NCI-H446 treated with DMSO at 0.1 percent for 48 hours (cell line): ENCODE measurements at places on chromosomes 13 and 19.

GRCh38 chr13:113315992-113316391, 19.0 kb downstream of the LAMP1 start:
- no peak for DNase-seq

DNA sequence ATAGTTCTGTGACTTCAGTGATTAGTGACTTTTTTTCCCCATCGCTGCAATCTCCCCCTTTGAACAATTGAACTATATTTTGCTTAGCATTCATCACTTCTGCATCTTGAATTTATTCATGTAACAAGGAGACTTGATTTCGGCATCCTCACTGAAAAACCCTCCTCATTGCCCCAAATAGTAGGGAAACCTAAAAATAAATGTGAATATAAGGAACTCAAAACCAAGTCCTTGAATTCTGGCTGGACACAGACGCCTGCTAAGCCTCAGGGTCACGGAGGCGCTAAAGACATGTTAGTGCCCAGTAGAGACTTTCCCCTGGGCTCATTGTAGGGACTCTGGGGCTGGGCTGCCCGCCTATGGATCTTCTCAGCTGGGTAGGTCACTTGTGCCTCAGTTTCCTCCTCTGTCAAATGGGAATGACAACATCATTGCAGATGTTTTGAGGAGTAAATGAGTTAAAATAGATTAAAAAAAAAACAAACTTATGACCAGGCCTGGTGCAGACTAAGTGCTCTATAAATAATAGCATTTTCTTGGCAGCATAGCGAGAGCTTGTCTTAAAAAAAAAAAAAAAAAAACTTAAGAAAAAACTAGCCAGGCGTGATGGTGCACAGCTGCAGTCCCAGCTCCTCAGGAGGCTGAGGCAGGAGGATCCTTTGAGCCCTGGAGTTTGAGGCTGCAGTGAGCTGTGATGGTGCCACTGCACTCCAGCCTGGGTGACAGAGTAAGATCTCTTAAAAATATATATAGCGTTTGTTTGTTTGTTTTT, 1.8 kb upstream of the ADGRE5 start:
- DNase-seq = no peak

- DNase-seq = no peak
Observed at GRCh38 chr13:22793598-22794134, 387.1 kb upstream of the SGCG start.

GRCh38 chr19:49809160-49809940, 3.7 kb downstream of the FUZ start:
- DNase-seq = no peak

DNA sequence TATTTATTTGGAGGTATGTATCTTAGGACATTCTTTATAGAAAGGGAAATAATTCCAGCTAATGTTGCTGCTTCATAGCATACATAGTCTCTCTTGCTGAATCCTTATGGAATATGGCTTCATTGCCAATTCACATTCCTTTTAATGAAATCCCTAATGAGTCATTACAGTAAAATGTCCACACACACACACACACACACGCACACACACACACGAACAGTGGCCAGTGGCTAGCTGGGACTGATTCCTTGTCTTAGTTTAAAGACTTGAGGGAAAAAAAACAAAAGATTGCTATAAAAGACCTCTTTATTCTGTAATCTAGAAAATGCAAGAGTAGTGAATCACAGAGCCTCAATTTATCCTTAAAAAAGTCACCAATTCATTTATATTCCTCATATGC, 301.6 kb downstream of the SLITRK6 start:
- DNase-seq = no peak

GRCh38 chr19:7917267-7918061, 2.7 kb upstream of the SNAPC2 start:
- DNase-seq = no peak

DNA sequence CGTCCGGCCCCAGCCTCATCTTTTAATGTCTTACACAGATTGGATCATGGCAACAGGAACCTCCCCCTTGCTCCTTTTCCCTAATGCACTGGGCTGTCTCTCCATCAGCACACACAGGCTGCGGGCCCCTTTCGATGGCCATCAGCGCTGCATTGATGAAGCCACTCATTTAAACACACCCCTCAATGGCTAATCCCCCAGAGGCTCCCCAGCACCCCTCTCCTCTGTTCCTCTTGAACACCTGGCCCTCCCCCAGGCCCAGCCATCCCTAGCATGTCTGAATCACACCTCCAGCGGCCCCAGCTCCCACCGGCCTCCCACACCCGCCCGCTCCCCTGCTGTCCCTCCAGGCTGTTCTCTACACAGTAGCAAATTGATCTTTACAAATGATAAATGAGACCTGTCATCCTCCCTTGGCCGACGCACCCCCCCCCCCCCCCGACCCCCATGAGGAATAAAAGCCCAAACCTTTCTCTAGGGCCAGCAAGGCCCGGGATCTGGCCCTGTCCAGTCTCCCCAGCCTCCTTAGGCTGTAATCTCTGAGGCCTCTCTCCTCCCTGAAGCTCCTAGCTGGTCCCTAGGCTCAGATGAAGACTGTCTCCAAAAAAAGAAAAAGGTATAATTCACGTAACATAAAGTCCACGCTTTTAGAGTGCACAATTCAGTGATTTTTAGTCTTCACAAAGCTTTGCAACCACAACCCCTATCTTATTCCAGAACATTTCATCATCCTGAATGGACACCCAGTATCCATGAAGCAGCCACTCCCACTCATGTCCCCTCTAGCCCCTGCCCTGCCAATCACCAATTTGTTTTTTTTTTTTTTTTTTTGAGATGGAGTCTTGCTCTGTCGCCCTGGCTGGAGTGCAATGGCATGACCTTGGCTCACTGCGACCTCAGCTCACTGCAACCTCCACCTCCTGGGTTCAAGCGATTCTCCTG, 7.4 kb downstream of the RPL28 start:
- DNase-seq = no peak

DNA sequence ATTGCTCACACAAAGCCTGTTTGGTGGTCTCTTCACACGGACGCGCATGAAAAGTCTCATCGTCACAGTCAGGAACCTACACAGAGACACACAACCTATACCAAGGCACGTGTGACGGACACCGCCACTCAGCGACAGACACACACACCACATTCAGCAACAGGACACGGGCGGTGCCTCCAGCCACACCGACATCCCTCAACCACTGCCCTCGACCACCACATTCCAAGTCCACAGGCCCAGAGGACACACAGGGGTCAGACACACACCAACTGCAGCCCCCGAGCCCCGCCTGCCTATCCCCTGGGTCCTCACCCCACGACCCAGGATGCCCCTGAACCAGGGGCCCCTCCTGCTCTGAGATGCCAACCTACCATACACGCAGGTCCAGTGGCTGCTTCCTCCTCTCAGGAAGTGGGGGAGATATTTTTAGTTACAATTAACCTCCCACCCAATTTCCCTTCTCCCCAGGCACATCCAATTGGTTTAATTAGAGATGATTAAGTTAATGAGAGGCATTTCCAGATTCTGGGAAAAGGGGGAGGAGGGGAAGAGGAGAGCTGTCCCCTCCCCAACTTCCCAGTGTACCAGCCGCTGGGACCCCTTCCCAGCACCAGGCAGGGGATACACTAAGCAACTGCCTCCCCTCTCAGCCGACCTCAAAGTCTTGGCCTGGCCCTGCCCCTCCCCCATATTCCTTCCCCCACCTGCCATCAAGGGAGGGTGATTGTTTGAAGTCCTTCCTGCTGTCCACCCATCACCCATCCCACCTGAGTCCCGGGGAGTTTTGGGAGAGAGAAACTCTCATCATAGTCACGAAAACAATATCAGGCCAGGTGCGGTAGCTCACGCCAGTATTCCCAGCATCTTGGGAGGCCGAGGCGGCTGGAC, 20.4 kb downstream of the MEIS3 start:
- DNase-seq = no peak

- DNase-seq = peak; percentile 44
Observed at GRCh38 chr13:101514695-101515275, 62.3 kb downstream of the ITGBL1 start.

- DNase-seq = no peak
Observed at GRCh38 chr19:4083677-4084546, 17.2 kb upstream of the ZBTB7A start.

DNA sequence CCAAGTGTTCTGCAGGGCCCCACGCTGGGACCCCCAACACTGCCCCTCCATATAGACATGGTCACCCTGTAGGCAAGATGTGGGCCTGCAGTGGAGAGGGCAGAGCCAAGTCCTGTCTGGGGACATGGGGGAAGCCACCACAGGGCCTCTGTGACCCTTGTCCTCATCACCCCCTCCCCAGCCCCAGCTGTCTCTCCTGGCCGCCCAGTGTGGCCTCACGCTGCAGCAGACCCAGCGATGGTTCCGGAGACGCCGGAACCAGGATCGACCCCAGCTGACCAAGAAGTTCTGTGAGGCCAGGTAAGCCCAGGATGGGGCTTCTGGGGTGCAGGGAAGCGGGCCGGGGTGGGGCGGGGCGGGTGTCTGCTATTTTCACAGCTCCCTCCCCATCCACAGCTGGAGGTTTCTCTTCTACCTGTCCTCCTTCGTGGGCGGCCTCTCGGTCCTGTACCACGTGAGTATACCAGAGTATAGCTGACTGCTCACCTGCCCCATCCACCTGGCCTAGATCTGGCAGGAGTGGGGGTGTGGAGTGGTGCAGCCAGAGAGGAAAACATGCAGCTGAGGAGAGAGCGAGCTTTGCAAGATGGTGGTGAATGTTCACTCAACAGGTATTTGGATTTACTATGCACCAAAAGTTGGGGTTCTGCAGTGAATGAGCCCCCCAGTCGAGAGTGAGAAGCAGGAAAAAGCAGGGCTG, 46.4 kb downstream of the CERS4 start:
- DNase-seq = no peak

GRCh38 chr19:17778251-17778967, 16.5 kb upstream of the B3GNT3 start:
- DNase-seq = no peak

GRCh38 chr13:64866331-64866730, 2363.8 kb downstream of the PCDH9 start:
- peak; percentile 25 for DNase-seq
